Activated CD4-positive, CD25-positive, alpha-beta regulatory T cell treated with anti-CD3 and anti-CD28 coated beads, Interleukin-2, amount 50 U/mL, for 24 hours (primary cell): ENCODE measurements at places on chromosomes 2 and 18.
A peak's percentile ranks its signal among the peaks of the same experiment; 100 is the strongest.

- ATAC-seq: no peak
Measured at GRCh38 chr18:58307441-58307840, 263.4 kb downstream of the NEDD4L start.

DNA sequence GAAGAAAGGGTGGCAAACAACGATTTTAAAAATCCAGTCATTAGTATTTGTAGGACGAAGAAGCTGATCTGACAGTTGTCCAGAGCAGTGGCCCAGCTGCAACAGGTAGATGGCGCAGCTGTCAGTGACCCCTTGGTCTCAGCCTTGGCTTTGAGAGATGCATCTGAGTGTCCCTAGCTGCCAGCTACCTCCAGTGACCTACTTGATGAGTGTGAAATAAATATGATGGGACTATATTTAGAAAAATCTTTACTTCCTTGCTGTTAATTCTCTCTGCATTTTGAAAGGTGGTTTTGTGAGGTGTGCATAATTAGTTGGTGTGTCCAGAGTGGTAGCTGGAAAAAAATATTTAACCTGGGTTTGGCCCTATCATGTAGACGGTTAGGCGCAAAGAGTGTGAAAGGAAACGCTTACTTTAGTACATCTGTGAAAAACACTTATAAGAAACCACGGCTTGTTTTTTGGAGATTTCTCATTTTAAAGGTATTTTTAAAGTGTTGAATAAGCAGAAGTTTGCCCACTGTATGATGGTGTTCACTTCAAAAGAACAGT lies 963 bp downstream of the INPP1 start:
- ATAC-seq: peak; percentile 27

DNA sequence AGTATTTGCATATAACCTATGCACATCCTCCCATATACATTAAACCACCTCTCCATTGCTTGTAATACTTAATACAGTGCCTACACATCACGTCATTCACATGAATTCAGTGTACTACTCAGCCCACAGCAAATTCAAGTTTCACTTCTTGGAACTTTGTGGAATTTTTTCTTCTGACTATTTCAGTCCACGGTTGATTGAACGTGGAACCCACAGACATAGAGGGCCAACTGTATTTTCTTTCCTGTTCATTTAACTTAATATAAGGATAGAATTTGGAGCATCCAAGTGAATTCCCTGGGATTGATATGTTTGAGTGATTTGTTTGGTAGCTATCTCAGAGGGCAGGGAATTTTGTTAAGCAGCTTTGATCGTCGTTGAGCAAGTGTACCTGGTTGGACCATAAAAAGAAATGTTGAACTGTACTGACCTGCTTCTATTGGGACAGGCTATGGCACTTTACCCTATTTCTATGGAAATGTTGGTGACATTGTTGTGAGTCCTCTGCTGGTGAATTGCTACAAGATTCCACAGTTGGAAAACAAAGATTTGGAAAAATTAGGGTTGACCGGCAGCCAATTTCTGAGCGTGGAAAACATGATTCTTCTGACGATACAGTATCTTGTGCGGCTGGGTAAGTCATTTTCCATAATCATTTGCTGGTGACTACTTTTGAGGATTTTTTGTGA lies 156.6 kb downstream of the ESCO1 start:
- ATAC-seq: no peak

- no peak for ATAC-seq
Measured at GRCh38 chr2:240875228-240876034, 6.8 kb downstream of the AGXT start.

GRCh38 chr2:206876216-206876860 lies 63.0 kb upstream of the CPO start:
- ATAC-seq: no peak

GRCh38 chr2:11903085-11903606 lies 156.7 kb downstream of the LPIN1 start:
- no peak for ATAC-seq

- ATAC-seq: peak; percentile 38
Measured at GRCh38 chr2:113342650-113343049, 63.9 kb upstream of the PAX8 start.
